ENCODE measurements at places on chromosomes 4 and X.

- no peak for DNase-seq
Measured at GRCh38 chr4:139822391-139822790, 156.8 kb downstream of the MGST2 start.

DNA sequence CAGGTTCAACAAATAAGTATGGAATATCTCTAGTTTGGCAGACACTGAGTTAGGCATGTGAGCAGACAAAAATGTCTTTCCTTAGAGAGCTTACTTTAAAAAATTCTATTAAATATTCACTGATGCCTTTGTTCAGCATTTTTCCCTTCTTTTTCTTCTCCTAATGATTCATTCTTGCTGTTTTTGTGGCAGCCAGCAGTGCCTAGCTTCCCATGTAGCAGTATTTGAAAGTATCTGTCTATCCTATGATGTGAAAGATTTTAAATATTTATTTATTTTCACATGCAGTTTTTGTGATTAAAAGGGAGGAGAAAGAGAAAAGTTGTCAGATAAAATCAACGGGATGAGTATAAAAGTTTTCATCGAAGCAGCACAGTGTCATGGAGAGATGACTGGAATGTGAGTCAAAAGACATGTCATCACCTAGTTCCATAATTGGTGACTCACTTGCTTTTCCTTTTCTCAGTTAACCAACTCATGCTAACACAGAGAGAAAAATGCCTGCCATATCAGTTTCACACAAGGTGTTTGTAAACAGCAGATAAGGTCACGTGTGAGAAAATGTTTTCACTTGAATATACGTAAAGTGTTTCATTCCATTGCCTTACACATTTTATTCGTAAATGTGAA lies 69.8 kb downstream of the BMPR1B start:
- no peak for DNase-seq

- DNase-seq = no peak
Measured at GRCh38 chrX:119273420-119274192, 37.5 kb downstream of the PGRMC1 start.

DNA sequence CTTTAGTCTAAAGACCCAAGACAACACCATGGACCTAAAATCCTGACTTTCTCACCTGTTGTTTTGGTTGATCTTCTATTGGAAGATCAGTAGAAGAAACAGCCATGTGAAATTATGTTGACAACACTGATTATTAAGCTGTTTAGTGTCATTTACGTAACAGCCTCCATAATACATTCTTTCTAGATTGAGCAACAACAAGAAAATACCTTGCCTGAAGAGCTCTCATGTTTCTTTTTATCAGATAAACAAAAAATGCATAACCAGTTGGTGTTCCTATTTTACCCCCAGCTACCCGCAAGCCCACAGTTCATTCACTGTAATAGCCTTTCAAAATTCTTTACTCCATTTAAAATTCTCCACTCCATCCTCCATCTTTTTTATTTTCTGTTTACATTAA lies 20.5 kb downstream of the GPC4 start:
- DNase-seq = no peak

DNA sequence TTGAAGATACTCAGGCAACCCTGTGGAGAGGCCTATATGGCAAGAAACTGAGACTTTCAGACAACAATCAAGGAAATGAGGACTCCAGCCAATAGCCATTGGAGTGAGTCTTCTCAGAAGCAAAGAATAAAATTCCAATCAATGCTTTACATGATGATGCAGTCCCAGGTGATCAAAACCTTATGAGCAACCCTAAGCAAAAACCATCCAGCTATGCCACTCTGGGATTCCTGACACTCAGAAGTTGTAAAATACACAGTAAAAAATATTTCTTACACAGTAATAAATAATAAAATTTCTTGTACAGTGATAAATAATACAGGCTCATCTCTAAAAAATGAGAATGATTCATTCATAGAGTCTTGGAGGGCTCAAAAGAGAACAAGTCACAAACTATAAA lies 150.6 kb downstream of the IL15 start:
- no peak for DNase-seq

Measured in stimulated activated CD4-positive, alpha-beta T cell treated with anti-CD3 and anti-CD28 coated beads, Interleukin-15, amount 100 ng/mL, for 1 hour (primary cell).